COLO829 (cell line): ENCODE measurements at places on chromosomes 5 and 9.

- no peak for DNase-seq
Observed at GRCh38 chr9:77210116-77210515, 32.8 kb downstream of the VPS13A start.

DNA sequence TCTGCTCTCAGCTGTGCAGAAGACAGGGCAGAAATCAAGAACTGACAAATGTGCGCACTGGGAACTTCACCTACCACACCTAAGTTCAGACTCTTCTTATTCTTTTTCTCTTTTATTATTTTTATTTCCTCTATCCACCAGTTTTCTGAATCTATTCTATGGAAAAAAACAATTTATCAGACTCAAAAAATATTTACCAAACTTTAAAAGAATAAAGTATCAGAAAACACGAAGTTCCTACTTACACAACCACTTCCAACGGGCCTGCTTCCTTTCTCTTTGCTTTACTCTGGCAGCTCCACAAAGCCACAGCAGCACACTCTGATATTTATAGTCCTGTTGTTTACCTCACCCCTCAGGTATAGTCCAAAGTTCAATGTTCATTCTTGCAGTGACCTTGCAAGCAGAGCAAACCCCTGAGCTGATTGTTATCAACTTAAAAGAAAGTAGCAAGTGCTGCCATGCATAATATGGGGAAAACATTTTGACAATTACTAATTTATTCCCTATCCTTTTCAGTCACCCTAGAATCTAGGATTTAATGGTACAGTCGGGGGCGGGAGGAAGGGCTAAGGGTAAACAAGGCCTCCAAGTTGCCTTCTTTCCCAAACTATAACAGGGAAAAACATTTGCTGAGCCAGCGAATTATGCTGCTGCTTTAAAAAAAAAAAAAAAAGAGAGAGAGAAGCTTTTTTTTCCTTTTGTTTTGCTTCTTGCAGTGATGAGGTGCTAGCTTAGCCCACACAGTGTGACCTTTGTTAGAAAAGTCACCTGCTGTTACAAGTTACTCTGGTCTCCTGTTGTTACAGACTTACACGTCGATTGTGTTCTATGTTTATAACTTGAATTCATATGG, at the start of gene SELENOP:
SELENOP (minus strand) TSS at position 302 of the 856 bp plus-strand sequence. CDS start 3,539 bp downstream, outside the sequence.
- DNase-seq: no peak

- DNase-seq: no peak
Observed at GRCh38 chr5:141880961-141881801, 3.0 kb upstream of the PCDH1 start.

GRCh38 chr9:91572811-91573210, 149.2 kb upstream of the NFIL3 start:
- DNase-seq: no peak

DNA sequence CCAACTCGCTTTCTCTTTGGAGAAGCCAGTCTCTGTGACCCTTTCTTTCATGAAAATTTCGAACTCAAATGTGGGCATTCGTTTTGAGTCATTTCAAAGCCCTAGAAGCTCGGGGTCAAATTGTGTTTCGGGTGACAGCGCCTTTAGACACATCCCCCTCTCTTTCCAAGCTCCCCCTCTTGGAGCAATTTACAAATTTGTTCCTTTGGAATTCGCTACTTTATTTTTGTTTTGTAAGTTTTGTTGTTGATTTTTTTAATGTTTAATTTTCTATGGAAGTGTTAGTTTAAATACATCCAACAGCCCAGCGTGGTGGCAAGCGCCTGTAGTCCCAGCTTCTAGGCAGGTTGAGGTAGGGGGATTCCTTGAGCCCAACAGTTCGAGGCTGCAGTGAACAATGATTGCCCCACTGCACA, 4.6 kb upstream of the BARX1 start:
- DNase-seq: no peak

DNA sequence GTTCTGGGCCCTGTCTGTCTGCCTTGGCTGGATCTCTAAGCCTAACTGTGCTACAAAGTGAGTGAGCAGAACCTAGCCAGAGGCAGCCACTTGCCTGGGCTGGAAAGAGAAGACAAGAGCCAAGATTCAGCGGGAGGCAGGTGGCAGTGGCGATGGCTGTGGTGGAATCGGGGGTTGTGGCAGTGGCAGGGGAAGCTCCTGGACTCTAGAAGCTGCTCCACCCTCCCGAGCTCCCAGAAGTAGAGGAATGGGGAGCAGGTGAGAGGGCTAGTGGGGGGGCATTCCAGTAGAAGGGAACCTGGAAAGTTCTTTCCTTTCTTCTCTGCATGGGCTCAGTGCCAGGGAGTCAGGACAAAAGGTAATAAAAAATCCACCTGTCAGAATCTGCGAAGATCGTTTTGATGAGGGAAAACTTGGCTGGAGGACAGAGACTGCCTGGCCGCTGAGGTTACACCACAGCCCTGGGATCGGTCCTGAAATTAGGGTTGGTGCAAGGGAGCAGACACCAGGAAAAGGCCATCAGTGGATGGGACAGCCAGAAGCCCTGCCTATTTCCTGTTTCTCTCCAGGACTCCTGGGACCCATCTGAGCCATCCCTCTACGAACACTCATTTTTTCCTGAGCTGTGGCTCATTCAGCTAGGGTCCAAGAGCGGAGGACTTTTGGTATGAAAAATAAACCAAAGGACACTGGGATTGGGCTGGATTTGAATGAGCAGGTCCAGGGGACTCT, 1.6 kb downstream of the CRAT start:
- no peak for DNase-seq

DNA sequence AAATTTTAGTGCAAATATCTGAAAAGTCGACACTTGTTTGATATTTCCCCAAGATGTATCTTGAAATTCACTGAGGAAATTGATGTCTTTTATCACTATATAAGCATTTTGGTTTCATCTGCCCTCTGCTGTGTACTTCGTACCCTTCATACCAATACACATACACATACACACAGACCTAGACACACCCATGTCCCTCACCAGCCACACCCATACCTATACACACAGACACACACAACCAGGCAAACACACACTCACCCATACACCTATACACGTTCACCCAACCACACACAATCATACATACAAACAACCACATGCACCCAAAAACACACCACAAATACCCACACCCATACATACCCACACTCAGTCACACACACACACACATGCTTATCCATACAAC, 367.8 kb downstream of the HINT1 start:
- no peak for DNase-seq

GRCh38 chr5:121533814-121534213, 317.9 kb upstream of the FTMT start:
- DNase-seq: peak; percentile 2

DNA sequence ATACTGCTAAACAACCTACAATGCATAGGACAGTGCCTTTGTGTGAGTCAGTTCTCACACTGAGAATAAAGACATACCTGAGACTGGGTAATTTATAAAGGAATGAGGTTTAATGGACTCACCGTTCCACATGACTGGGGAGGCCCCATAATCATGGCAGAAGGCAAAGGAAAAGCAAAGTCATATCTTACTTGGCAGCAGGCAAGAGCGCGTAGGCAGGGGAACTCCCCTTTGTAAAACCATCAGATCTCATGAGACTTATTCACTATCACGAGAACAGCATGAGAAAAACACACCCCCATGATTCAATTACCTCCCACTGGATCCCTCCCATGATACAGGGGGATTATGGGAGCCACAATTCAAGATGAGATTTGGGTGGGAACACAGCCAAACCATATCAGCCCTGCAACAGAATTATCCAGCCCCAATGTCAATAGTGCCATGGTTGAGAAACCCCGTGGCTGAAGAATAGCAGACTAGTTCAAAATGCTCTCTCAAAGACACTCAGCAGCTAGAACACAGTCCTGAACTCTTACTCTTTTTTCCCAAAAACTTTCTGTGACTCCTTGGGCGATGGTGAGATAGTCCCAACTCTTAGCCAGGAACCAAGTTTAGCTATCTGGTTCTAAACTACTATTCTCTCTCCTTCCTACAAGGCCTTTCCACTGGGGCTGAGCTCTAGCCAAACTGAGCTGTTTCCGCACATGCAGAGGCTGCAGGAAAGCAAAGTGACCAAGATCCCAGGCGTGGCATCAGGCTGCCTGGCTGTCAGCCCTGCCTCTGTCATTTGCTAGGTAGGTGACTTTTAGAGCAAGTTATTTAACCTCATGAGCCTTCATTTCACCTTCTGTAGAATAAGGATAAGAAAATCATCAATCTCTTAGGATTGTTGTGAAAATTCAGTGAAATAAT, 21.7 kb downstream of the FAT2 start:
- no peak for DNase-seq

DNA sequence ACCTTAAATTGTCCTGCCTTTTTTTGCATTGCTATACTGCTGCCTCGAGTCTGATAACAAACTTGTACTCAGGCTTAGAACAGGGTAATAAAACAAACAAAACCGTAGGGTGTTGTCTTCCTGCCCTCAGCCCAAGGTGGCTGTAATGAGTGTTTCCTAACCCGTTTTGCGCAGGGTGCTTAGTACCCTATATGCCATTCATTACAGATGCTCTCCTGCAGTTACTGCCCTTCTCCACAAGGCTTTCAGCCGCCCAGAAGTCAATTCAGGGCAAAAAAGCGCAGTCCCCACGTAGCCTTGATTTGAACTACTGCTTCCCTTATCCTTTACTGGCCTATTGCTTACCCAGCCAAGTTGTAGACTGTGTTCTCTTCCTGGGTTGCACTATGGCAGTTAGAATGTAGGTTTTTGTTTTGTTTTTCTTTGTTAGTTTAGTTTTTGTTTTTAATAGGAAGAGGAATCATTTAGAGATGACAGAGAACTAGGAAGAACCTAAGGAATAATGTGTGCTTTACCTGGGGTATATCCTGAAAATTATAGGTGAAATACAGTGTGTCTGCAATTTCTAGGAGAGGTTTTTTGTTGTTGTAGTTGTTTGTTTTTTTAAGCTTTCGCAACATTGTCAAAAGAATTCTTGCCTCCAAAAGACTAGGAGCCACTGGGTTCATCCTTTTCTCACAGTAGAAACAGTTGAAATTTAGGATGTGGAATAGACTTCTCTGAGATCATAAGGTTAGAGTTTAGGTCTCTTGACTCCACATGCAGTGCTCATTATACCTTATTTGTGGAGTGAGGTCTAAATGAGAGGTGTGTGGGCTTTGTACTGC, 1.3 kb downstream of the HMGXB3 start:
- peak; percentile 63 for DNase-seq

DNA sequence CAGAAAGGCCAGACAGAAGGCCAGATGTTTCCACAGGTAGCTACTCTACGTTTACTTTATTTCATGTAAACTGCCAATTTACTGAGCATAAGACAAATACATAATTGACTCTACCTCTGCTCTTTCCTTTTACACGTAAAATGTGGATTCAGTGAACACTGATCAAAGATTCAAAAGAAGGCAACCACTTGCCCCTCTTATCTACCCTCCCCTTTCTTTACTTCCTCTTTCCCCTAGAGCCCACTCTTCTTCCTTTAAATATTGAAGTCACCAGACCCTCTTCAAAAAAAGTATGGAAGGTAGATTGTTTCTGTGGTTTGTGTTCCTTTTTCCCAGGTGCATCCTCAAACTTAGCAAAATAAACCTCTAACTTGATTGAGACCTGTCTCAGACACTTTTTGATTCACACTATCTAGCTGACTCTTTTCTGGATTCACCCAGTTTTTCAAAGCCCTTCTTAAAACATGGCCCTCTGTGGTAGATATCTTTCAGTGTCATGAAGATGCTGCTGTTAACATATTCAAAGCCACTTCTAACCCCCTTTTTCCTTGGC, 6.7 kb downstream of the FAM114A2 start:
- DNase-seq: no peak

- peak; percentile 61 for DNase-seq
Observed at GRCh38 chr9:135718616-135719015, 16.6 kb downstream of the KCNT1 start.

DNA sequence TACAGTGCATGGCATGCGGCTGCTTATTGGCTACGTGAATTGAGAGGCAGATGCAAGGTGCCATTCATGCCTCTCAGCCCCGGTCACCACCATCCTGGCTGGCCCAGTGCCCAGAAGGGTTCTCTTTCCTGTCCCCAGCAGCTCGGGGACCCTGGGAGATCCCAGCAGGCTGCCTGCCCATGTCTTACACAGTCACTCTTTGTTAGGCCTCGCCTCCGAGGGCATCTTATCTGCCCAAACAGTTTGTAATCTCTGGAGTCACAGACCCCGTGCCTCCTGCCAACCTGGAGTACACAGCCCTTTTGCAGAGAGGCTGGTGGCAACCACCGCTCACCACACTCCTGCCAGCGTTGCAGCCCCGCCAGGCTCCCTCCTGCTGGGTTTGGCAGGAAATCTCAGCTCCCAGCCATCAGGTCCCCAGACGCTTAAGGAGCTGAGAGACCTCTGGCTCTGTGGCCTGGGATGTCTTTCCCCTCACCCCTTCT, 7.0 kb upstream of the AK1 start:
- DNase-seq: peak; percentile 86

GRCh38 chr9:38621434-38622287, 1.3 kb upstream of the ANKRD18A start:
- no peak for DNase-seq

GRCh38 chr5:167770461-167770860, 521.0 kb upstream of the WWC1 start:
- no peak for DNase-seq

- DNase-seq: no peak
Observed at GRCh38 chr5:116468583-116468982, 106.0 kb downstream of the SEMA6A start.

DNA sequence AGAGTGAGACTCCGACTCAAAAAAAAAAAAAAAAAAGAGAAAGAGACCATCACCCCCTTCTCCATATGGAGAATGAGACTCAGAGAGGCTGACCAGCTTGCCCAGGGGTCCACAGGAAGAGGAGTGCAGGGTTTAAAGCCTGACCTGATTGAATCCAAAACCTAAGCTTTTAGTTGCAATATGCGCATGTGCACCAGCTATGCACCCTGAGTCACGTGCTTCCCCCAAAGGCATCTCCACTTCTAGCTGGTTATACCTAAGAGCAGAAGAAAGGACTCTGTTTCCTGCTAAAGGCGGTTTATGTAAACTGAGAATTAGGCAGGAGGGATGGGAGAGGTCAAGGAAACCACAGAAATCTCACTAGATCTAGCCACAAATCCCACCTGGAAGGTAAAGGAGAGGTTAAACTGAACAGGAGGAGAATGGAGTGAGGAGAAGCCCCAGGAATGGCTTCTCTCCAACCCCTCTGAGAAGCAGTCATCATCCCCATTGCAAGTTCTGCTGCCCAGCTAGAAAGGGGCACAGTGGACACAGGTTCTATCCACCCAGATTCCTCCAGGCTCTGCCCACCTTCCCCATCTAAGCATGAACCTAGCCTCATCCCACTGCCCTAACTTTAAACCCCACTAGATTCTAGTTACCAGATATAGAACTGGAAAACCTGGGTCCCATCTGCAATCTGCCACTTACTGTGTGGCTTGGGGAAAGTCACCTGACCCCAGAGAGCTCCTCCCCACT, 171.3 kb downstream of the ACTL7B start:
- DNase-seq: no peak
